ENCODE measurements at places on chromosomes 6 and 20.

DNA sequence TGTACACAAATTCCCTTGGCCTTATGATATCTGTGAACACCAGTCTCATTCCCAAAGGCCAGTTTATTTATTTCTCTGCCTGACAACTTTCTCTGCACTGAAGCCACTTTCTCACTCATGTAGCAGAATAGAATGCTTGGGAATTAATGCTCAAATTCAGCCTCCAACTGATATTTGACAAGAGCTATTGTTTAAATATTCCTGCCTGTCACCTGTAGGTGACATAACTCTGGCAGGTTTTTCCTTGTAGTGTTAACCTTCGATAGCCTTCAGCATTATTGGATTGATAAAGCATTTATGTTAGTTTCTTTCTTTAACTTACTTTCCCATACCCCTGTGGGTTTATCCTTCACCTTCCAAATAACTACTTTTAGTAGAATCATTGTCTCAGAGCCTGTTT lies 1183.2 kb upstream of the ADGRB3 start:
- no peak for DNase-seq

DNA sequence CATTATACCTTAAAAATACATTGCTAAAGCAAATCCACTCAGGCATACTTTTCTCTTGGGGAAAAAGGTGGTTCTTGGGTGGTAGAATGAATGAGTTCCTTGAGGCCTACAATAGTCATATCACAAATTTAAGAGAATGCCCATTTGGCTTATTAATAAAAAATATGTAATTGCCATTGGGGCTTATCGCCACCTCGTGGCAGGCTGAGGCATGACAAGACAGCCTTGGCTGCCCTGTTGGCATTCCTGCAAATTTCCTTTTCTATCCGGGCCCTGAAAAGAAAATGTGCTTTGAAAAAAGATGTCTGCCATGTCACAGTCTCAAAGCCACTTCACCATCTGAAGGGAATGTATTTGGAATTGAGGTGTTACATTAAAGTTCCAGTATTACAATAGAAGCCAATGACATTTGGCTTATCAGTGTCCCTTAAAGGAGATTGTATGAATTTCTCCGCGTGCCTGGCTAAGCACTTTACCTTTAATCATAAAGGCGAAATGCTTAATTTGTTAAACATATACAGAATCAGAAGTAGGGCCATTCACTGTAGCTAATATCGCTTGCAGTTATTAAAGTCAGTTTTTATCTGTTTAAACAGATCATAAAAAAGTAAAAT lies 188.3 kb upstream of the ZFP64 start:
- DNase-seq, result no peak

DNA sequence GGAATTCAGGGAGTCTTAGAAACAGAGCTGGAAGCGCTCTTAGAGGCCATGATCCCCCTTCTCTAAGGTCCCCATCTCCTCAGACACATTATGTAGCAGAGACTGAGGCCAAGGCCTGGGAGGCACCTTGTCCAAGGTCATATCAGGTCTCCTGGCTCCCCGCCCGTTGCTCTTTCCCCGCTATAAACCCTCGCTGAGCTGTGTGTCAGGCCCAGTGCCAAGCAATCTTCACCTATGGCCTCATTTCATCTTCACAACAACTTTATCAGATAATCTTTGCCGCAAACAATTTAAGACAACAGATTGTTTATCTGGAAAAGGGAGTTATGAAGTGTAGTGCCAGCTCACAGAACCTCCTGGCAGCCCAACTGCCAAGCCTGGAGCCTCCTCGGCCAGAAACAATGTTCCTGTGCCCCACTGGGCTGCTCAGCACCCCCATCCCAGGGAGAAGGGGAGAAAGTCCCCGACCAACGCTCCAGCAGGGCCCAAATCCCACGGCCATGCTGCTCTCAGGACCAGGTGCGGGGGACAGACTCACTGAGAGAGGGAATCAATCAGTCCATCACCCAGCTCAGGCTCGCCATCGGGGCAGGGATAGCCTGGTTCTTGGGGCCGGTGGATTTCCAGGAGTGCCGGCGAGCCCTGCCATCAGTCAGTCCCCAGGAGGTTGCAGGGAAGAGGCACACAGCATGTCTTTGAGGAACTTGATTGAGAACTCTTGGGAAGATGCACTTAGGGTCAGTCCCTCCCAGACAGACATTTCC lies 16.9 kb upstream of the FANCE start:
- DNase-seq, result no peak

DNA sequence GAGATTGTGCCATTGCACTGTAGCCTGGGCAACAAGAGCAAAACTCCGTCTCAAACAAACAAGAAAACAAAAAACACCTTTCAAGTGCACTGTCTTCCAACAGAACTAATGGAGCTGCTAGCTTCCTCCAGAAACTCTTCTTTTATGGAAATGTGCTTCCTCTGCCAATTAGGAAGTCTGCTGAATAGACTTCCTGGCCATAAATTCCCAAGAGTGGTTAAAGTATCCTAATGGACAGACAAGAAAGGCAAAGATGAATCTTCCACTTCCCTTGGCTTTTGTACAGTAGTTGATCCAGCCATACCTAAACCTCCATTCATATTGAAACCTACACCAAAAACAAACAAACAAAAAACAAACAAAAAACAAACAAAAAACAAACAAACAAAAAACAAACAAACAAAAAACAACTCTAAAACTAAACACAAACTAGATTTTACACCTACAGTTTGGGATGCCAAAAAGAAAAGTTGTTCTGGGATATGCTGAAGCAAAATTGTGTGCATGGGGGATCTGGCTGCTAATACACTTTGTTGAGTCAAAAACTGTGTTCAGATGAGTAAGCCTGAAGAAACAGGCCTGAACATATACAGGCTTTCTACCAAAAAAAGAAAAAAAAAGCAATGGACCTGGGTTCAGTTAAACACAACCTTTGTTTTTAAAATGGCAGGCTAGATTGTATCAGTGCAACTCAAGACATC lies 59.8 kb upstream of the CARMIL1 start:
- no peak for DNase-seq

DNA sequence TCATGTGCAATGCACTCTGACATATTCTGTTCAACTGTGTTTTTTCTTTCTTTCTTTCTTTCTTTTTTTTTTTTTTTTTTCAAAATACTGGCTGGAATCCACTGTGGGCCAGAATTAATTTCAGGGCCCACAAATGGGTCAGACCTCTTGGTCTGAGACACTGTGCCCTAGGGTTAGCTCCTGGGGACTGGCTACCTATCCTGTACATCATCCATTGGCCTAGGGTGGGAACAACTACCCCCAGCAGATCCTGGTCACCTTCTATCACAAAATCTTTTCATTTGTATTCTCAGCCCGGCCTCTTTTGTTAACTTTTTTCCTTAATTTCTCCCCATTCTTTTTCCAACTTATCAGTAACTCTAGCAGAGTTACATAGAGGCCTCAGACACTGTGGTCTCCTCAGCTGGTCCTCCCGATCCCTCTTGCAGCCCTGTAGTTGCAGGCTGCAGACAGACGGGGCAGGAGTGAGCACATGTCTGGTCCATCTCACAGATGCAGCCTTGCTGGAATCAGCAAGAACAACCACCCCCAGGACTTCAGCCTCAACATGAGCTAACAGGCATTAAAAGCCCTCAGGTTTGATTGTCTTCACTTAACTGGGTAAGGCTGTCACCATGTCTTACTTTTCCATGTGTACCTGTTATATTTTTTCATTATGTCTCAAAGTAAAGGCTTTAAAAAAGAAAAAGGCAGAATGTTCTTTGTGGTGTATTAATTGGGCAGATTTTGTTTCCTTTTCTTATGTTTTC lies 41.3 kb downstream of the TXLNB start:
- DNase-seq, result peak; percentile 17

GRCh38 chr6:120774275-120774674 lies 560.0 kb downstream of the TBC1D32 start:
- no peak for DNase-seq

GRCh38 chr20:53556267-53556897 lies 37.3 kb downstream of the ZNF217 start:
- DNase-seq, result no peak

DNA sequence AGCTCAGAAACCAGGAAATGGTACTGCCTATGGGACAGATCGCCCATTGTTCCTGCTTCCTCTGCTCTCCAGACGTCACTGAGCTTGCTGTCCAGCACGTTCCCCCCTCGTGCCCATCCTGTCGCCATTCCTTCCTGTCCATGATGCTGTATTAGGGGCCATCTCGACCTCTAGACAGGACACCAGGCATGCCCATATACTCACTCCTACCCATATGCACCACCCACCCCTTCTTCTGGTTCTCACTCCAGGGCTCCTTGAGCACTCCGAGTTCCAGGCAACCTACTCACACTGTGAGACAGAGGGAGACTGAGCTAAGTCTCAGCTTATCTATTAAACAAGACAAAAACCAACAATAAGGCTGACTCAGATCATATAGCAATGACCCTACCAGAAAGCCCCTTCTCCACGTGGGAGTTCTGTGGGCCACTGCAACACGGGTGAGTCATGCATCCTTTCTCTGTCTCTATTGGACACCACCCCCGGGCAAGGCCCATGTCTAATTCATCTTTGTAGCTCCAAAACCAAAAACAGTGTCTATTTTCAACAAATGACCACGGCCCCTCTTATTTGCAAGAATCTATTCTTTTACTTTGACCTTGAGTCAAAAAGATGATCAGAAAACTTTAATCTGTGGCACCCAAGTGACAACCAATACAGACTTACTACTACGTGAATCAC lies 65.7 kb downstream of the PSMG4 start:
- DNase-seq, result no peak

GRCh38 chr20:61692479-61692878 lies 373.2 kb downstream of the TAF4 start:
- no peak for DNase-seq

DNA sequence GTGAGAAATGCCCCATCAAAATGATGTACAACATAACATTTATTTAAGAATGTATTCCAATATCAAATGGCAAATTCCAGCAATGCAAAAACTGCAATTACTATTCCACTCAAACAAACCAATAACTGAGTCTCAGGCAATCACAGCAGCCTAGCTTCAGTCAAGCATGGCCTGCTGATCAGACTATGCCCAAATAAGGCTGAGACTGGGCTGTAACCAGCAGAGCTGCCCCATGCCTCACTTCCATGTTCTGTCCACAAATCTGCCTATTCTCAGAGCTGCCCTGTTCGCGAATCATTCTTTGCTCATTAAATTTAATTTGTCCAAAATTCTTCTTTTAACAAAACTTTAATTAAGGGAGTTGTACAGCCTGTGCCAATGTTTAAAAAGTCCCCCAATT lies 155.4 kb downstream of the FNDC1 start:
- no peak for DNase-seq

DNA sequence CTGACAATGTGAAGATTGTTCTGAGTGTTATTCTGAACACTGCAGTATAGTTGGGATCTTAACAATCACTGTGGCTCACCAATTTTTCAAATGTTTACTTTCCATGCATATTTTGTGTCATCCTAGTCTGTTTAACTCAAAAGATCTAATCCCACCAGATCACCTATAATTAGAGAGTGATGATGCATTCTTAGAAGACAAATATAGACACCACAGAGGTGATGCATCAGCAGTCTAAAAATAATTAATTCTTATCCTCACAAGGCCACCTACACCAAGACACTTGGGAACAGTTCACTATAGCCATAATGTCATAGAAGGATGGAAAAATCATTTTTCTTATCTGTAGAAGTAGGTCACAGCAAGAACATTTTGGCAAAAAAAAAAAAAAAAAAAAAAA lies 154.8 kb downstream of the UBE3D start:
- DNase-seq, result no peak

GRCh38 chr20:24756292-24757025 lies 192.6 kb upstream of the CST7 start:
- no peak for DNase-seq

DNA sequence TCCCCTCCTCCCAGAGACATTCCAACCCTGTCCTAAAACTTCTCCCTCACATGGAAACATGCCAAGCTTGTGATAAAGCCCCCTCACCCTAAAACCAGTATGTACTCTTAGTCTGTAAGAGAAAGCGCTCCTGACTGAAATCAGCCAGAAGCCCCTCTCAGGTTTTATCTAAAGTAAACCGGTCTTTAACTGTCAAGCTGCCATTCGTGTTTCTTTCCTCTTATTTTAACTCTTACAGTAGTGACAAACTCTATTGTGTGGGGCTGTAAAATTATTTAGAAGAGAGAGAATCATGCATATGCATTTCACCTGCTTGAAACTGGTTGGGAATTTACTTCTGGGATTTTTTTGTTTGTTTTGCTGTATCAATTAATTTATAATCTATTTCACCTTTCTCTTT lies 62.7 kb downstream of the FARS2 start:
- no peak for DNase-seq

GRCh38 chr6:170344631-170345576 lies 38.3 kb downstream of the FAM120B start:
- no peak for DNase-seq

DNA sequence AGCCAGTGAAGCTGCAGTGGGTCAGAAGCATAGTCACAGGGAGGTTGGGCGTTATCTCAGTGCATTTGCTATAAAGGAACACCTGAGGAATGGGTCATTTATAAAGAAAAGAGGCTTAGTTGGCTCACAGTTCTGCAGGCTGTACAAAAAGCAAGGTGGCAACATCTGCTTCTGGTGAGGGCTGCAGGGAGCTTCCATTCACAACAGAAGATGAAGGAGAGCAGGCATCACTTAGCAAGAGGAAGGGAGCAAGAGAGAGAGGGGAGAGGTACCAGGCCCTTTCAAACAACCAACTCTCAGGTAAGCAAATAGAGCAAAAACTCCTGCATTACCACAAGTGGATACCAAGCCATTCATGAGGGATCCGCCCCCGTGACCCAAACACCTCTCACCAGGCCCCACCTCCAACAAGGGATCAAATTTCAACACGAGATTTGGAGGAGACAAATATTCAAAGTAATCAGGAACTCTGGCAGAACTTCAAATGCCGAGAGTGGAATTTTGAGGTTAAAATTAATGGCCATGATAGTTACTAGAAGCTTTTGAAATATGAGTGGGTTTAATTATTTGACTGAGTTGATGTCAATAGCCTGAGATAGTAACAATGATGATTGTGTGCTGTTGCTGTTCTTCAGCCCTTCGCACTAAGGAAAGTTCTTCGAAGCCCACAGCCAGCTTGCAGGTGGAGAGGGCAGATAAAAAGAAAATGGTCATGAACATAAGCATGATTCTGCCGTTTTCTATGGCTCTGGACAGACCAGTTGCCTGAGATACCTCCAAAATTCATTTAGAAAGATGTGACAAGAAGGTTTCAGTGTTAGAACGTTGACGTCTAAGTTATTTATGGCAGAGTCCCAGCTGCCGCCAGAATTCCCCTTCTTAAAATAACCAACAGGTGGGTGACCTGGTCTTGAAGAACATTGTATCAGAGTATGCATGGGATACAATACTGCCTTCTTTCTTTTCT lies 55.3 kb upstream of the ADTRP start:
- no peak for DNase-seq
